ENCODE measurements at places on chromosomes 12 and 14.

DNA sequence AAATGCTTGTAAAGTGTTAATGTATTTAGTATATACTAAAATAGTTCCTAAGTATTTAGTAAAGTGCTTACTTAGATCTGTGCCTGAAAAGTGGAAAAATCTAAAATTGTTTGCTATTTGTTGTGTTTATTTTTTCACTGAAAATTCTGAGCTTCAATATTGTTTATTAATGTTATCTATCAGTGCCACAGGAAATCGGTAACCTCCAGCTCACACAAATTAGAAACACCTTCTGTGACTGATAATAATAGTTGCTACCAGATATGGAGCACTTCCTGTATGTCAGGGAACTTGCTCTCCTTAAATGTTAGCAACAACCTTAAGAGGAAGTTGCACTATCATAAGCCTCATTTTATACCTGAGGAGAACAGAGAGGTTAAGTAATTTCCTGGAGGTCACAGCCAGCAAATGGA, 723 bp upstream of the LRP10 start:
- DNase-seq: no peak

DNA sequence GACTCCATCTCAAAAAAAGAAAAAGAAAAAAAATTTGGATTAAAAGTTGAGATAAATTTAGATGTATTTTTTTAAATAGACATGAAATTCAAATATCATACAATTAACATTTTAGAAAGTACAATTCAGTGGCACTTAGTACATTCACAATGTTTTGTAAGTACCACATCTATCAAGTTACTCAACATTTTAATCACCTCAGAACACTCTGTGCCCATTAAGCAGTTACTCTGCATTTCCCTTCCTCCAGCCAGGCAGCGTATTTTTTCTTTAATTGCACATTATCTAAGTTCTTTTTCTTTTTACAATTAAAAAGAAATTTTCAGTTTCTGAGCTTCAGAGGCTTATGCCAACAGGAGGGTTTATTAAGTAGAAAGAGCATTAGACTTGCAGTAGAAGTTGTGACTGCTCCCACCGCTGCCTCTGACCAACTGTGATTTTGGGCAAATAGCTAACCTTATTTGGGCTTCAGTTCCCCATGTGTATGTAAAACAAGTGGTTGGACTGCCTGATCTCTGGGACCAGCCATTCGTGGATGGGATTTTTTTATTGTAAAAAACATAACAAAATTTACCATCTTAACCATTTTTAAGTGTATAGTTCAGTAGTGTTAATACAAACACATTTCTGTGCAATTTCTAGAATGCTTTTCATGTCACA, 65.7 kb downstream of the WNK1 start:
- no peak for DNase-seq

GRCh38 chr14:36646664-36647416, 14.8 kb upstream of the PAX9 start:
- DNase-seq: no peak

- peak; percentile 55 for DNase-seq
Observed at GRCh38 chr12:14554281-14555007, 13.2 kb downstream of the PLBD1 start.

- peak; percentile 76 for DNase-seq
Observed at GRCh38 chr12:47080725-47081502, 1.2 kb upstream of the AMIGO2 start.

- DNase-seq: no peak
Observed at GRCh38 chr14:52112336-52113018, 43.6 kb upstream of the NID2 start.

GRCh38 chr12:104816845-104817503, 141.1 kb downstream of the SLC41A2 start:
- DNase-seq: no peak

GRCh38 chr12:39375206-39375808, 67.6 kb downstream of the KIF21A start:
- peak; percentile 52 for DNase-seq

- DNase-seq: no peak
Observed at GRCh38 chr12:6541371-6542165, 7.3 kb downstream of the GAPDH start.

GRCh38 chr12:25497021-25497420, 56.1 kb downstream of the LMNTD1 start:
- DNase-seq: no peak

DNA sequence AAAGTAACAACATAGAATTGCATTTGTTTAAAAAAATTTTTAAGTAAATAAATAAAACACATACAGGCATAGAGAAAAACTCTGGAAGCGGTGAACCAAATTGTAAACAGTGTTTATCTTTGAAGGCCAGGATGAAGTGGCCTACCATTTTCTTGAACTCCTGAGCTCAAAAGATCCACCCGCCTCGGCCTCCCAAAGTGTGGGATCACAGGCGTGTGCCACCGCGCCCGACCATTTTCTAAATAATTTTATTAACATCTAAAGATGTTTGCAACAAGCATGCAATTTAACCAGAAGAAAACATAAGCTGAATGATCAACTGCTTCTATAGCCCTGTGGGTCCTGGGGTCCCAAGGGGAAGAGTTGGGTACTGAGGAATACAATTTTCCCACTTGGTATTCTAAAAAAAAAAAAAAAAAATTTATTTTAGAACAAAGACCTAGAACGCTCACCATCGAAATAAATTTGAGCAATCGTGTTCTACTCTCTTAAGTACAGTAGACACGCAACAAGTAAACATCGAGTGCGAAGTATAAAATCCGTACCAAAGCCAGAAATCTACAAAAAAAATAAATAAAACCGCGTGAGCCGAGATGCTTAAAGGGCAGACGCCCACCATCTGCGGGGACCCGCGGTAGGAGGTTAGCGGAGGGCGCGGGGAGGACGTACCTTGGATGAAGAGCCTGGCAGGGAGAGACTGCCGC, 484 bp downstream of the MIS18BP1 start:
- no peak for DNase-seq

- no peak for DNase-seq
Observed at GRCh38 chr12:58342736-58343135, 401.4 kb downstream of the ATP23 start.

DNA sequence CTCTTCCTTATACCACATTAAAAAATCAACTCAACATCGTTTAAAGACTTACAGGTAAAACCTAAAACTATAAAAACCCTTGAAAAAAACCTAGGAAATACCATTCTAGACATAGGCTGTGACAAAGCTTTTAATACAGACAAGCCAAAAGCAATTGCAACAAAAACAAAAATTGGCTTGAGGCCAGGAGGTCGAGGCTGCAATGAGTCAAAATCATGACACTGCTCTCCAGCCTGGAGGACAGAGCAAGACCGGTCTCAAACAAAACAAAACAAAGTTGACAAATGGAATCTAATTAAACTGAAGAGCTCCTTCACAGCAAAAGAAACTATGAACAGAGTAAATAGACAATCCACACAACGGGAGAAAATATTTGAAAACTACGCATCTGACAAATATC, 1057.8 kb downstream of the FSCB start:
- DNase-seq: no peak

DNA sequence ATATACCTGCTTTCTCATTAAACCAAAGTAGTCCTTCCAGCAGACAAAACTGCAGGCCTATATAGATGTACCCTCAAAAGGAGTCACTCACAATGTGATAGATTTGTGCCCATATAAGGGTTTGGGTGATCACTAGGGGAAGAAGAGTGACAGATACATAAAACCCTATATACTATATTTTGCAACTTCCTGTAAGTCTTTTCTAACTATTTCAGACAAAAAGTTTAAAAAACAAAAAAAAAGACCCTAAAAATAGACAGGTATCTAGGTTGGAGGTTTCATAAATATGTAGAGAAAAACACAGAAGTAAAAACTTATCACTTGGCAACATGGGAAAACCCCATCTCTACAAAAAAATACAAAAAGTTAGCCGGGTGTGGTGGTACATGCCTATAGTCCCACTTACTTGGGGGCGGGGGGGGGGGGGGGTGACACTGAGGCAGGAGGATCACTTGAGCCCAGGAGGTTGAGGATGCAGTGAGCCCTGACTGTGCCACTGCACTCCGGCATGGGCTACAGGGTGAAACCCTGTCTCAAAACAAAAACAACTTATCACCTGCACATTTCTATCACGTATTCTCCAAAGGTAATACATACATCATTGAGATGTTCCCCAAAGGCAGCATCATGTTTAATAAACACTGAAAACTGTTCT, 2.9 kb downstream of the VCPKMT start:
- DNase-seq: no peak

- peak; percentile 92 for DNase-seq
Observed at GRCh38 chr12:18703321-18703720, 34.5 kb downstream of the PLCZ1 start.

DNA sequence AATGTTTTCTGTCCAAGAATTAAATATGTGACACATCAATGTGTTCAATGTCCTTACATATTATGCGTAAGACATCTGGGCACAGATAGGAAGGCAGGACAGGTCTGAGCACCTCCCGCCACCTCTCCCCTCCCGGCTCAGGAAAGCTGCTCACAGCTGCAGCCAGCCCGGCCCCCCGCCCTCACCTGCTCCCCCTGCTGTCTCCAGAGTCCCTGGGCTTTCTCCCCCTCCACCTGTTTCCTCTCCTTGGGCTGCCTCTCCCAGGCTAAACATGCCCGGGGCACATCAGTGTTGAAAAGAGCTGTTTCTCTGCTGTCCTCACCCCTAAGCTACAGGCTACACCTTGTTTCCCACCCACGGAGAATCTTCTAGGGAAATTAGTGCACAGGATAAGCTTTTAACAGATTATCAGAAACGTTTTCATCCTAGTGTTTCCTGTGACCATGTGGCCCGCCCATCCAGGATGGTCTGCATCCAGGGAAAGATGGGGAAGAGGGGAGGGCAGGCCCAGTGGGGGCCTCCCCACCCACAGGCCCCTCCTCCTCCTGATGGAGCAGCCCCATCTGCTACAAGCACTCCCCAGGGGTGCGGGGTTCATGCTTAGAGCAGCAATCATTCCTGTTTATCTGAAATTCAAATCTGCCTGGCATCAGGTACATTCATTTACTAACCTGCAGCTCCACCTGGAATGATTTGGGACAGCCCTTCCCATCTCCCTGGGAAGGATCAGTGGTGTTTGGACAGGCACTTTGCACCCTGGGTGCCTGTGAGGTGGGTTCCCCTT, 273.8 kb upstream of the SFSWAP start:
- no peak for DNase-seq

GRCh38 chr12:129762436-129762835, 141.4 kb downstream of the TMEM132D start:
- DNase-seq: peak; percentile 12

GRCh38 chr12:116639765-116640164, 80.6 kb downstream of the MAP1LC3B2 start:
- no peak for DNase-seq
